Fibroblast of skin of abdomen (primary cell): ENCODE measurements at places on chromosomes 4 and X.

DNA sequence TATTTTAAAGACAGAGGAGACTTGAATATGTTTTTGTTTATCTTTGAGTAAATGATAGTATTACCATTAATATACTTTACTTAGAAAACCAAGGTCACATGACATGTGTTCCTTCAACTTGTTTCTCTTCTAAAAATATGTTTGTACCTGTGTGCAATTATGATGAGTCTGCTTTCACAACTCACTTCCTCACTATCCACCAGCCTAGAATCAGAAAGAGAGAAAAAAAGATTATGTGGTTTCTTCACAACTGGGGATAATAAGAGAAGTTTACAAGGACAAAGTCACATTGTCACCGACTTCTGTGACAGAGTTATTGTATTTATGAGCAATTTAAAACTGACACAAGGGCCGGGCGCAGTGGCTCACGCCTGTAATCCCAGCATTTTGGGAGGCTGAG lies 1112.1 kb downstream of the RPA4 start:
- no peak for DNase-seq

GRCh38 chr4:14667624-14668151 lies 334.6 kb upstream of the CPEB2 start:
- no peak for DNase-seq

GRCh38 chrX:43564953-43565352 lies 91.1 kb upstream of the MAOA start:
- no peak for DNase-seq

DNA sequence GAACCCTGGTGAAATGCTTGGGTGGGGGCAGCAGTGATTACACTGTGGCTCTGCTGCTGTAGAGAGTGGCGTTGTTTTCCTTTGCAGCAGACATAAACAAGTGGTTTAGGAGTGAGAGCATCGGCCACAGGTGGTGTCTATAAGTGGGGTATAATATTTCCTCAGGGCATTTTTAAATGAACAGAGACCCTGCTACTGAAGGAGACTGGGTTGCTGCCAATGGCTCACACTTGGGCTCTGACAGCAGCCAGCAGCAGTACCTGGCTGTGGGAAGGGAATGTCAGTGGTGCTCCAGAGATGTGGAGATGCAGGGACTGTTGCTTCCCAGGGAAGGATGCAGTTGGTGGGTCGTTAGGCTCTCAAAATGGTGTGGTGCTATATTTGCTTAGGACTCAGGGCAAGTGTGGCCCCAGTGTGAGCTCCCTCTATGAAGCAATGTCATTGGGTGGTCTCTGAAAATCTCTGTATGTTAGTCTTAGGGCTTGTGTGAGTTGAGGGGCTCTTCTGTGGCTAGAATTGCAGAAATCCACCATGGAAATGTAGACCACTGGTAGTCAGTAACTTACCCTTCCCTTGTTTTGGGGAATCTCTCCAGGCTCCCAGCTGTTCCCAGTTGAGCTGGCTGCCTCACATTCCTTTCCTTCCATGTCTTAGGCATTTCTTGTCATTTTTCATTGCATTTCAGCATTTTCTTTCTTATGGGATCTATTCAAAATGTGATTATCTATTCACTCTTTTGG lies 1023.0 kb upstream of the GRID2 start:
- no peak for DNase-seq

DNA sequence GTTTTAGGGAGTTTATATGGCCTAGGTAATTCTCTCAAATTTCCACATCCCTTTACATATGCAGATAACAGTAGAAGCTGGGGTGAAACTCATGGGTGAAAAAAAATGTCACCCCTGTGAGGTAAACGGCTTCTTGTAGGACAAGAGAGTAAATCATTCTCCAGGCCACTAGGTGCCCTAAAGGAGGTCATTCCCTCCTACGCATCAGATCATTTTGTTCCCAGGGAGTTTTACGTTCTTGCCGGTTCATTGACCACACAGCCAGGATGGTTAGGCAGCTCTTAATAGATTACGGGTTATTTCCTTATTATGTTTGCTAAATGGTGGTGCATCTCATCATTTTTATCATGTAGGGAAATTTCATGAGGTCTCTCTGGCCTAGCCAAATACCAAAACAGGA lies 225.8 kb upstream of the NOCT start:
- DNase-seq, result no peak

- no peak for DNase-seq
These were observed 32.6 kb downstream of the FABP2 start for GRCh38 chr4:119289313-119289712.

GRCh38 chr4:153061971-153062370 lies 125.8 kb downstream of the FHDC1 start:
- DNase-seq, result no peak

DNA sequence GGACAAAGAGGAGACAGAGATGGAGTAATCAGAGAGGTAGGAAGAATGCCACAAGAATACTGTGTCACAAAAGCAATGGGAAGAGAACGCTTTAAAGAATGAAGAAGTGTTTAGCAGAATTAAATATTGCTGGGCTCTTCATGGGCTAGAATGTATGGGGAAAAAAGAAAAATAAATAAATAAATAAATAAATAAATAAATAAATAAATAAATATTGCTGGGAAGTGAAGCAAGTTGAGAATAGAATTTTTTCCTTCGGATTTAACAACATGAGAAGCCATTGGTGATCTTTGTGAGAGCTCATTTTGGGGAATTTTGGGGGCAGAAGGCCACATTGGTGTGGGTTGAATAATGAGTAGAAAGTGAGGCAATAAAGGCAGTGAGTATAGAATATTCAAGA lies 59.7 kb upstream of the FRMPD3 start:
- no peak for DNase-seq

DNA sequence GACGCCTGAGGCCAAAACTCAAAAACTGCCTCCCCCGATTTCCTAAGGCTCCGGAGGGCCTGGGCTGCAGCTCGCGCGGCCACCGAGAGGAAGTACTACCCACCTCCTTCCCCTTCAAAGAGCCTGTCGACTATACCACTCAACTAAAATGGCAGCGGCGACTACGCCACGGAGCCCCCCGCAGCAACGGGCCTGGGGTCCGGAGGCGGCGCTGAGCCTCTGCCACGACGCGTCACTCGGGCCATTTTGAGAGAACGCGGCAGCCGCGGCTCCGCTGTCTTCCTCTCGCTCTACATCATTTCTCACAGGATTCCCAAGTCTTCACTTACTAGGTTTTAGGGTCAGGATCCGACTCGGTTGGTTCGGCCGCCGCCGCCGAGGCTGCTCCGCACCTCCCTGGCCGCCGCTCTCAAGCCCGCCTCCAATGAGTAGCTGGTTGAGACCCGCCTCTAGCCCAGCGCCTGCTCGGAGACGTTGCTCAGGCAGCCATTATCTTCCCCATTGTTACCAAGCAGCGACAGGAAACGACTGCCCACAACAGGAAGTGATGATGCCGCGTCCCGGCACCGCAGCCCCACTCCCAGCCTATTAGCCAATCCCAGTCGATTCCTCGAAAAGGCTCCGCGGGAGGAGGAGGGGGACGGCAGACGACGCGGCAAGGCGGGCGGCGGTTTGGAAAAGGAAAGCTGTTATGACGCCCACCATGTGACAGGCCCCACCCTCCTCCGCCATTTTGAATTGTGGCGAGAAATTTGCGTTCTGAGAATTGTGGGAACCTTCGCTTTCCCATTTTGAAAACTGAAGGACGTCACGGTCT lies at the start of gene RLIM:
RLIM (minus strand) TSS at position 532 of the 817 bp plus-strand sequence. CDS start 18,647 bp downstream, outside the sequence.
- DNase-seq, result peak; percentile 96

- no peak for DNase-seq
These were observed 372.2 kb downstream of the TRIML1 start for GRCh38 chr4:188511431-188511830.

GRCh38 chr4:6410068-6410467 lies 62.3 kb downstream of the PPP2R2C start:
- DNase-seq, result no peak

DNA sequence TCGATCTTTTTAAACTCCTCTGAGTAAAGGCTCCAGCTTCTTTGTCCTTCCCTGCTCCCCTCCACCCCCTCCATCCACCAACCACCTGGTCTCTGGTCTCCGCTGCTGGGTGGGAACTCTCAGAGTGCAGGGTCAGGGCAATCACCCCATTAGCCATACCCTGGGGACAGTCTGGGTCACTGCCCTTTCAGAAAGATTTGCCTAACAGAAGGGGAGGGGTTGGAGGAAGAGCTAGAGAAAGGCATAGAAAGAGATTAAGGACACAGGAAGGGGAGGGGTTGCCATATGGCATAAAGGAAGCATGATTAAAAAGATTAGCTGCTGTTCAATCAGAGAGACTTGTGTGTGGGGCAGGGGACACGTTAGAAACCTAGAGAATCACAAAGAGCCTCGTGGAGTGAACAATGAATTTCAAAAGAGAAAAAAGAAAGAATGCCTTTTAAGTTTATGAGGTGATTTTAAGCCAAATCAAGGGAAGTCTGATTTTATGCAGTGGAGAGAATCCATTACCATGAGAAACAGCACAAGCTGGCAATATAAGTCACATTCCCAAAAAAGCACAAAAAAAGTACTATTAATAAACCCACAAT lies 115.5 kb upstream of the ACSL4 start:
- no peak for DNase-seq

DNA sequence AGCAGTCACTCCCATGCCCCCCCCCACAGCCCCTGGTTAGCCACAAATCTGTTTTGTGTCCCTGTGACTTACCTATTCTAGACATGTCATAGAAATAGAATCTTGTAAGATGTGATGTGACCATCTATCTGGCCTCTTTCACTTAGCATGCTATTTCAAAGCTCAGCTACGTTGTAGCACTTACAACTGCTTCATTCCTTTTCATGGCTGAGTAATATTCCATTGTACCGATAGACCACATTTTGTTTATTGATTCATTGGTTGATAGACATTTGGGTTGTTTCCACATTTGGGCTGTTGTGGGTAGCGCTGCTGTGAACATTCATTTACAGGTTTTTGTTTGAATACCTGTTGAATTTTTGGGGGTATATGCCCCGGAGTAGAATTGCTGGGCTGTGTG lies 11.5 kb downstream of the NSG1 start:
- no peak for DNase-seq

- DNase-seq, result peak; percentile 20
These were observed 905.9 kb downstream of the CENPC start for GRCh38 chr4:66639361-66639760.

DNA sequence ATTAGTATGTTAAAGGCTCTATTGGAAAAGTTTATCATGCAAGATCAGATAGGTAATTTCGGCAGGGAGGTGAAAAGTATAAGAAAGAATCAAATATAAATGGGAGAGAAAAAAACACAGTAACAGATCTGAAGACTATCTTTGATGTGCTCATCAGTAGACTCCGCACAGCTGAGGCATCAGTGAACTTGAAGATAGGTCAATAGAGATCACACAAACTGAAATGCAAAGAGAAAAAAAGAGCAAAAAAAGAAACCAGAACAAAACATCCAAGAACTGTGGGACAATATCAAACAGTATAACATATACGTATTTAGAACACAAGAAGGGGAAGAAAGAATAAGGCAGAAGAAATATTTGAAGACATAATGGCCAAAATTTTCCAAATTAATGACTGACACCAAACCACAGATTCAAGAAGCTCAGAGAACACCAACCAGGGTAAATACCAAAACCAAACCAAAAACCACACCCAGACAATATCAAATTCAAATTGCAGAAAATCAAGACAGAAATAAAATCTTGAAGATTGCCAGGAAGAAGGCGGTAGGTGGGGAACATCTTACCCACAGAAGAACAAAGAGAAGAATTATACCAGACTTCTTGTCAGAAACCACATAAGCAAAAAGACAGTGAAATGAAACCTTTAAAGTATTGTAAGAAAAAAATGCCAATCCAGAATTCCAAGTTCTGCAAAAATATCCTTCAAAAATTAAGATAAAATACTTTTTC lies 29.1 kb downstream of the PFKFB1 start:
- DNase-seq, result no peak

DNA sequence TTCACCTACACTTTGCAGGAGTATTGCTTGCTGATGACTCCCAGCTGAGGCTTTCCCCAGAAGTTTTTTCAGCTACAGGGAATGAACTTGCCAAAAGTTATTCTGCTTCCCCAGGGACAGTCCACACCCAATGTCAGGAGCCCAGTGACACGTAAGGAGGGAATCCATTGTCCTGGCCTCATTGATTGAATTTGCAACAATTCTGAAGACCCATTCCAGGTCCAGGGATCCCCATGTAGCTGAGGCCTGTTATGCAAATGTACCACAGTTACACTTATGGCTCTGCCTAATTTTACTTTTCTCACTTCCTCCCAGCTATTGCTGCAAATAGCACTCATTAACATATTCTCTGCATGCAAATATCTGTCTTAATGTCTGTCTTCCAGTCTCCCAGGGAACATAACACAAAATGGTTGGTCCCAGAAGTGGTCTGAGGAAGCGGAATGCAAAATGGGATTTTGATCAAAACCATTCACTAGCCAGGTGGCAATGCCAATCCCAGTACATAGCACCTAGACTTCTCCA lies 113.7 kb upstream of the ACTRT1 start:
- DNase-seq, result no peak

DNA sequence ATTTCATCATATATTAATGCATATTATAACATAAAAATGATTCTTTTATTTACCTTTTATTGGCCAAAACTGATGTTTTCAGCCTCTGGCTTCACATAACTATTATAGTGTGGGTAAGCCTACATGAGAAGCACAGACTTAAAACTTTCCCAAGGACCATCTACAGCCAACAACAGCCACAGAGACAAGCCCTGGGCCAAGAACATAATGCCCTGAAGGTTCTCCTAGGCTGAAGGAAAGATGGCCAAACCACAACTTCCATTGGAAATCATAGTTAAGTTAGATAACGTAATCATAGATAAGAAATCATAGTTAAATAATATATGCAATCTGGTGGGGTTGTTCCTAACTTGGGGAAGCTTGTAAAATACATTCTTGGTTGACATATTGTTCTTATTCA lies 280.0 kb upstream of the EMCN start:
- no peak for DNase-seq

DNA sequence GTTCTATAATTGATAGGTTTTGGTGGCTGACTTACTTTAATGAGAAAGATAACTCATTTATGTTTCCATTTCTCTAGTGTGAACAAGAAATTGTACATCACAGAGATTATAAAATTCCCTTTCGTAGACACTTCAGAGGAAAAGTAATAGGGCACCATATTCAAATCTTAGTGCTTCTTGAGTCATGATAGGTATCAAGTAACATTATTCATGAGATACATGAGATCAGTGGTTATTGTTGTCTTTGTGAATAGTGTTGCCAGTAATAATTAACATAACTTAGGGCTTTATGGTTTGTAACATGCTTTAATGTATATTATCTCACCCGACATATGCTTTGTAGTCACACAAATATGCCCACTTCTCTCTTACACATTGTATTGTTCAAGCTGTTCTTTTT lies 73.7 kb upstream of the IL15 start:
- DNase-seq, result no peak

GRCh38 chr4:77348815-77349214 lies 191.8 kb downstream of the CCNG2 start:
- DNase-seq, result no peak
